ENCODE measurements at places on chromosomes 6 and 20.

GRCh38 chr20:58173930-58174707 lies 54.3 kb downstream of the ANKRD60 start:
- DNase-seq = no peak

DNA sequence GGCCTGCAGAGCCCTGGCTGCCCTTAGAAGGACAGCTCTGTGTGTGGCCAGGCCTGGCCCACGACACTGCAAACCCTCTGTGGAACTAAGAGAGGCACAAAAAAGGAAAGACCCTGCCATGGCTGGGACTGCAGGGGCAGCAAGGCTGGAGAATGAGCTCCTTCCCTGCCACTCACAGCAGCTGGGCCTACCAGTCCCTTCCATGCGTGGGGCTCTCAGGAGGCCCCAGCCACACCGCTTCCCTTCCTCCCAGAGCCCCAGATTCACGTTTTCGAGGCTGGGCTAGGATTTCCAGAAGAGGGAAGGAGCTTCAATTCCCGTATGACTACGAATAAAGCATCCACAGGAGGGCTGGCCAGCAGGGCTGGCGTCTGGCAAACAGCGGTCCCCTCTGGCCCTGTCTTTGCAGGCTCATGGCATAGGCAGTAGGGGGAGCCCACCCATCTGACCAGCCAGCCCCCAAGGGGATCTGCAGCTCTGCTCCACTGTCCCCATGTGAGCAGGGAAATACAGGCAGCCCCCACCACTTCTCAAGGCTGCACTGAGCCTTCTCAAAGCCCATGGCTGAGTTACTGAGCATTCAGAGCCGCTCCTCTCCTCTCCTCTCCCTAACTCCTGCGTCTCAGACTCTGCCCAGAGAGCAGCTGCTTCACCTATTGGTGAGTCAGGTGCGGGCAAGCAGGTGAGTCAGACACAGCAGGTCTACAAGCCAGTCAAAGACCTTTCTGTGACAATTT lies 53.1 kb downstream of the NINL start:
- no peak for DNase-seq

GRCh38 chr20:62762801-62763368 lies 33.4 kb upstream of the MRGBP start:
- DNase-seq = peak; percentile 74

GRCh38 chr6:72677740-72678139 lies 55.9 kb downstream of the KCNQ5 start:
- DNase-seq = no peak

GRCh38 chr20:55649254-55649653 lies 356.1 kb downstream of the CBLN4 start:
- DNase-seq = no peak

DNA sequence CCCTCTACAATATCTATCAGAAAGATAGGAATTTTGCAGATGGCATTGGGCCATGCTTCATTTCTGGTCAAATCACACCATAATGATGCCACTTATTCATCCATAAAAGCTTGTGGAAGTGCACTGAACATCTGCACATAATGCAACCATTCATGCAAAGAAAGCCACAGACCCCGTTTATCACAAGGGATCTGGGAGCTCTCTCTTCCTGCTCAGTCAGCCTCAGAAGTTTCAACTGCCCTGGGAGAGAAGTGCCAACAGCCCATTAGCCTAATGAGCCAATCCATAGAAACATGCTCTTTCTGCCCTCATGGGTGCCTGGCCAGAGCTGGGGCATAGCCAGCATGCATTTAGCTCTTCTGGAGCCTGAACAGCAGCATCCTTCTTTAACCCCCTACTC lies 85.8 kb downstream of the SLC35F1 start:
- no peak for DNase-seq

DNA sequence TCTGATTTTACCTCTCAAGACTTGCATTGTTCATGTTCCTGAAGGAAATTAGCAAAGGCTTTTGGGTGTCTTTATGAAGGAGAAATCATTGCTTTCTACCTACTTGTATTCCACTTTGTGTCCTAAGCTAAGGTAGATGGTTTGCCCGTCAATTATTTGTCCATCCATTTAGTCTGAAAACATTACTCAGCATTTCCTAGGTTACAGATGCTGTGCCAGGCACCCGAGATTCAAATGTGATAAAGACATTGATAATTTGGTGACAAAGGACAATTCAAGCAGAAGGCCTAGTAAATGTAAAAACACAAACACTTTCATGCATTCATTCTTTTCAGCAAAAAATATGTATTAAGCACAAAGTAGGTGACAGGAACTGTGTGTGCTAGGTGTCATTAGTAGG lies 251.1 kb downstream of the FARS2 start:
- no peak for DNase-seq

GRCh38 chr20:44004306-44004915 lies 89.8 kb downstream of the TOX2 start:
- no peak for DNase-seq

DNA sequence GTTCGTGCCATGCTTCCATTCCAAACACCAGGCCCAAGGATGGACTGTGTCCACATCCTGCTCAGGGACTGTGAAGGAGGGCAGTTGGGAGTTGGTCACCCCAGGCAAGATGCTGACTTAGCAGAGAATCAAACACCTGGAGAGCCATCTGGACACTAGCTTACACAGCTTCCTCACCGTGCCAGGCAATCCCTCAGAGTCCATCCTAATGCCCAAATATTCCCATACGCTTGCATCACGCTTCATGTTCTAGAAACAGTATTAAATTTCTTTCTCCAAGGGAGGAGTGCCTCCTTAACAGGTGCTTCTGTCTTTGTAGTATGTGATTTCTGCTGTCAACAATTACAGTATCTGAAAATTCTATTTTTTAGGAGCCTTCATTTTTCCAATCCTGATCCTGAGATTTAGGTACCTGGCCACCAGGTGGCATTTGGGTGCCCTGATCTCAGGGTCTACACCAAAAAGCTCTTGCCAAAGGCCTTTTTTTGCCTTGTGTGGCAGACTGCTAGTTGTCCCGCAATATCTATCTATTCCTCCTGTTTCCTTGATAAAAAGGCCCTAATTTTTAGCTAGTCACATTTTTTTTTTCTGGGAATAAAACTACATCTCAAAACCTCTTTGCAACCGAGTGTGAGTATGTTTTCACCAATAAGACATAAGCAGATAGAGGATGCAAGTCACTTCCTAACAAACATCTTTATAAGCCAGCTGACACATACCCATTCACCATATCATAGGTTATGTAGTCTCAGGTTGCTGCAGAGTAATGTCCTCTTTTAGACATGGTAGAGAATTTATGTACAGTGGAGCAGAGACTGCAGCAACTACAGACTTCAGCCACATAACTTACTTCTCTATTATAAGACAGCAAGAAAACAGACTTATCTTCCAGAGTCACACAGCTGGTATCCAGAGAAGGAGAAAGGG lies 85.0 kb downstream of the PREP start:
- no peak for DNase-seq

- DNase-seq = no peak
These were observed 440.2 kb downstream of the RFPL4B start for GRCh38 chr6:112787371-112787770.

- no peak for DNase-seq
These were observed 158.2 kb downstream of the TFAP2B start for GRCh38 chr6:50976907-50977306.

DNA sequence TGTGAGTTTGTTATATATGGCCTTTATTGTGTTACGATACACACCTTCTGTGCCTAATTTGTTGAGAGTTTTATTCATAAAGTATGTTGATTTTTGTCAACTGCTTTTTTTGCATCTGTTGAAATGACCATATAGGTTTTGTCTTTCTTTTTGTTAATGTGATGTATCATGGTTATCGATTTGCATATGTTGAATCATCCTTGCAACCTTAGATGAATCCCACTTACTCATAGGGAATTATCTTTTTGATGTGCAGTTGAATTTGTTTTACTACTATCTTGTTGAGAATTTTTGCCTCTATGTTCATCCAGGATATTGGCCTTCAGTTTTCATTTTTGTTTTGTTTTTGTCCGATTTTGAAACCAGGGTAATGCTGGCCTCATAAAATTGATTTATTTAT lies 45.7 kb upstream of the TPD52L1 start:
- no peak for DNase-seq

DNA sequence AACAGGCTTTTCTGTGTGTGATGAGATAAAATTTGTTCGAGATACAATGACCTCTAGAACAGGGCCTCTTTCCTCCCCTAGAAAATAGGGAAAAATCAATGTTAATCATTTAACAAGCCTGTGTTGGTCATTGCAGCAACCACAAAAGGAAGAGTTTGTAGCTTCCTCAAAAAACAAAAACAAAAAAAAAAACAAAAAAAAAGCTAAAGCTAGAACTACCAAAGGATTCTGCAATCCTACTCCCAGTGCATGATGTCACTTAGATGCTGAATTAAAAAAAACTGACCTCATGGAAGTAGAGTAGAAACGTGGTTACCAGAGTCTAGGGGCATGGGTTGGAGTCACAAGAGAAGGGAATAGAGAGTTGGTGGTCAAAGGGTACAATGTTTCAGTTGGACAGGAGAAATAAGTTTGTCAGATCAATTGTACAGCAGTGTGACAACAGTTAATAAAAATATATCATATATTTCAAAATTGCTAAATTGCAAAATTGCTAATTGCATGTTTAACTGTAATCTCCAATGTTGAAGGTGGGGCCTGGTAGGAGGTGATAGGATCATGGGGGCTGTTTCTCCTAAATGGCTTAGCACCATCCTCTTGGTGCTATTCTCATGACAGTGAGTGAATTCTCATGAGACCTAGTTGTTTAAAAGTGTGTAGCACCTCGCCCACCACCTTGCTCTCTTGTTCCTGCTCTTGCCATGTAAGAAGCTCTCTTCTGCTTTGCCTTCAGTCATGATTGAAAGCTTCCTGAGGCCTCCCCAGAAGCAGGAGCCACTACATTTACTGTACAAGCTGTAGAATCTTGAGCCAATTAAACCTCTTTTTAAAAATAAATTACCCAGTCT lies 163.4 kb upstream of the SIM1 start:
- DNase-seq = no peak

DNA sequence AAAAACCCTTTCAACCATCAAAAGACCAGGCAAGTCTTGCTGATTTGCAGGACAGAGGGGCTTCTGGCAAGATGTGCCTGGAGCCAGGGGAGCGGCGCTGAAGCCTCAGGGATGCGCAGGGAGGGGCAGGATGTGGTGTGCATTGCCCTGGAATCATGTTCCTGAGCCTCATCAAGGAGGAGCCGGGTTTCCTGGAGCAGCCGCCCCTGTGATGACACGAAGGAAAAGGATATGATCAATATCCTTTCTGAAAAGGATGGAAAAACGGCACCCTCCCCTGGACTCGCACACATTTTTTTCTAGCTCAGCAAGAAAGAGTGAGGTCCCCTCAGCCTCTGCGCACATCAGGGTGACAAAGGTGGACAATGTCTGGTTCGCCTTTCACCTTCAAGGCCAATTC lies 173.1 kb upstream of the SSTR4 start:
- DNase-seq = no peak

DNA sequence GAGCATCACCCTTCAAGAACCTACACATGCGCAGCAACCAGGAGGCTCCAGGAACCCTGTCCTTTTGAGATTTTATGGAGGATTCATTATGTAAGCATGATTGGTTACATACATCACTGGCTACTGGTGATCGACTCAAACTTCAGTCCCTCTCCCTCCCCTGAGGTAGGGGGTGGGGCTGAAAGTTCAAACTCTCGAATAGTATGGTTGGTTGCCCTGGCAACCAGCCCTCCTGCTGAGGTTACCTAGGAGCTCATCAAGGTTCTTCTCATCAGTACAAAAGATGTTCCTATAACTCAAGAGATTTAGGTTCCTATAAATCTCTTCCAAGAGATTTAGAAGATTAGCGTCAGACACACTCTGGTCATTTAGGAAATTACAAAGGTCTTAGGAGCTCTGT lies 21.9 kb upstream of the ZSCAN9 start:
- no peak for DNase-seq

- no peak for DNase-seq
These were observed 9.1 kb upstream of the SPATS1 start for GRCh38 chr6:44333273-44333919.

GRCh38 chr6:113586413-113587077 lies 270.6 kb upstream of the MARCKS start:
- DNase-seq = no peak

Data from posterior vena cava (tissue), 2 donors.